Right renal pelvis (tissue), 4 donors: ENCODE measurements at places on chromosomes 11 and 22. TPM values are rescaled to one million over a fixed set of nuclear protein-coding genes. Genes with fewer than 3 reads are reported as not detected.
A peak's percentile ranks its signal among the peaks of the same experiment; 100 is the strongest.

DNA sequence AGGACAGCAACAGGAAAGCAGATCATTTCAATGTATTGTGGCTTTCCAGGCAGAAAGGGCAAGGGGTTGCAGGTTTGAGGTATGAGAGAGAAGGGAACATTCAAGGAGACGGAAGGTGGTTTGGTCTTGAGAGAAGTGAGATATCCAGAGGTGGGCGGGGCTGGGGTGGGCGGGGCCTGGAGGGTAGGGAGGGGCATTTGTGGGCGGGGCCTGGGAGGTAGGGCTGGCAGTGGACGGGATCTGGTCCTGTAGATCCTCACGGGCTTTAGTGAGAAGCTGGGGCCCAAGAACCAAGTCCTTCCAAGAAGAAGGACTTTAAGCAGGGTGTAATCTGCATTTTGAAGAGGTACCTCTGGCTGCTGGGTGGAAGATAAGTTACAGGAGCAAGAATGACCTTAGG lies 199.2 kb downstream of the MN1 start:
- DNase-seq: no peak

Gene B4GALNT4
- polyA plus RNA-seq: 57.3 TPM

- DNase-seq: no peak
Observed at GRCh38 chr11:96969251-96969650, 579.4 kb downstream of the JRKL start.

Gene LRRC32
- 72.6 TPM for polyA plus RNA-seq

DNA sequence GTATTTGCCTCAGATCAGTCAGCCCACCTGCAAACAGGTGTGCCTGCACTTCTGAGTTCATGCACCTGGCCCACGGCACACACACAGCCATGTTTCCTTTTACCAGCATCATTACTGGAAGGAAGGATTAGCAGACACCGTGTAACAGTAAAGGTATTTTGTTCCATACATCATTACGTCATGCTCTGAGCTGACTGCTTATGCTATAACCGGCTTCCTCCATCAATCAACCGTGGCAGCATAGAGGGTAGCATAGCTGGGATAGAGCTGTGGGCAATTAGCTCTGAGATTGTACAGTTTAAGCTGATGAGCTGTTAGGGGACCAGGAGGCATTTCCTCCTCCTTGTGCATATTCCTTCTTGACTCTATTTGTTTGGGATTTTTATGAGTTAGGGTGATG lies 102.4 kb downstream of the ME3 start:
- no peak for DNase-seq

DNA sequence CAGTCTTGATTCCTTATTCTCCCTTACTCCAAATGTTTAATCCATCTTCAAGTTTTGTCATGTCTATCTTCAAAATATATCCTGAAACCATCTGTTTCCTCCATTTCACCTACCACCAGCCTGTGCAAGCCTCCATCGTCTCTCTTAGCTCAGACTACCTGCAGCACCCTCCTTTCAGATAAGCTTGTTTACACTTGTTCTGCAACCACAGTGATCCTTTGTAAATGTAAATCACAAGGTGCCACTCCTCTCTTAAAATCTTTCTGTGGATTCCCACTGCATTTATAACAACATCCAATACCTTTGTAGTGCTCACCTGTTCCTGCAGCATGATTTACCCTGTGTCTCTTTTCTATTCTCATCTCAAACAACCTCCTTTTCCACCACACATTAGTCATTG lies 31.8 kb upstream of the GPR83 start:
- no peak for DNase-seq

DNA sequence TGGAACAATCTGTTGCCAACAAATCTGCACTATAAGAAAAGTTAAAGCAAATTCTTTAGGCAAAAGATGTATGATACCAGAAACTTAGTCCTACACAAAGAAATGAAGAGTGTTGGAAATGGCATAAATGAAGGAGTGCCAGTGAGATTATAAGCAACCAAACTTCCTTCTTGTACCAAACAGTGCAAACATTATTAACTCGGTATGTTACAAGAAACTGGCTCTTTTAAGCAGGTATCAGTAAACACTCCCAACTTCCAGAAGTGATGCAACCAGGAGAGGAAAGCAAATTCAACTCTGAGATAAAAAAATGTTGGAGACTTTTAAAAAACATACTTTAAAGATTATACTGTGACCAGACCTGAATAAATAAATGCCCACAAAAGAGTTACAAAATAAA lies 28.5 kb downstream of the COPB1 start:
- DNase-seq: no peak

DNA sequence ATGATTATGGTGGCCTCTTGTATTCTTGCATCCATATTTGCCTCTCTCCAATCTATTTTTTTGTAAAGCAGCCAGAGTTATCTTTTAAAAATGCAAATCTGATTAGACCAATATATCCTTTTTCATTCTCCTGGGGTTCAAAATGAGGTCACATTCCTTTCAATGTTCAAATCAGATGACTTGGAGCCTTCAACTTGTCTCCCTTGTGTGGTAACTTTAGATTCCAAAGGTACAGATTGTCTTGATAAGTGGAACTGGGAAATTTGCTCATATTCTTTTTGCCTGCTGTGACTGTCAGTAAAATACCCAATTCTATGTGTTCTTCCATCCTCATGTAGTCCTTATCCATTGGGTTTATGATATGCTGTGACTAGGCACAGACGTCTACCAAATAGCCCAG lies 15.1 kb upstream of the CAPRIN1 start:
- no peak for DNase-seq

DNA sequence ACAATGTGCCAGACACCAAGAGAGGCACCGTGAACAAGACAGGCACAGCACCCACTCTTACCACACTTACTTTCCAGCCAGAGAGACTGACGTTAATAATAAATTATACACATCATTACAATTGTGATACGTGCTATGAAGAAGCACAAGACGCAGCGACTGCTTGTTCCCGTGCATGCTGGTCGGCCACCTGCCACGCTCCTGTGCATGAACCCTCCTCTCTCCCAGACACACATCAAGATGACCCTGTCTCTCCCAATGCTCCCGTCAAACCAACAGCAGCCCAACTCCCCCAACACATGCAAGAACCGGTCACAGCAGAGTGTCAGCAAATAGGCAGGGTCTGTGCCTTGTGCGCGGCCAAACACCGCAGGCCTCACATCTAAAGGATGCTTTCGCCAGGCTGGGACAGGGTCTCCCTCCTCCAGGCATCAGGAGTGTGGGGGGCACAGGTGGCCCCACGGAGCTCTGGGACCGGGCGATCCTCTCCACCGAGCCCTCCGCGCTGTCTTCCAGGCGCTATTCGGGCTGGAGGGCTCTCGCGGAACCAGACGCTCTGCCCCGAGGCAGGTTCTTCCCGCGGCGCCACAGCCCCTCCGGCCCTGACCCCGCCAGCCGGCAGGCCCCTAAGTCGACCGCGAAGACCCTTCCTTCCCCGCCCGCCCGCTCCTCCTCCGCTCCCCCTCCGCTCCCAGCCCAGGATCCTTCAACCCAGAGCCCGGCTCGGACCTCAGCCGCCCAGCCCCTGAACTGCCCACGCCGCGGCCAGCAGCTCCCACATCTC lies 533 bp downstream of the SERGEF start:
- DNase-seq: no peak

DNA sequence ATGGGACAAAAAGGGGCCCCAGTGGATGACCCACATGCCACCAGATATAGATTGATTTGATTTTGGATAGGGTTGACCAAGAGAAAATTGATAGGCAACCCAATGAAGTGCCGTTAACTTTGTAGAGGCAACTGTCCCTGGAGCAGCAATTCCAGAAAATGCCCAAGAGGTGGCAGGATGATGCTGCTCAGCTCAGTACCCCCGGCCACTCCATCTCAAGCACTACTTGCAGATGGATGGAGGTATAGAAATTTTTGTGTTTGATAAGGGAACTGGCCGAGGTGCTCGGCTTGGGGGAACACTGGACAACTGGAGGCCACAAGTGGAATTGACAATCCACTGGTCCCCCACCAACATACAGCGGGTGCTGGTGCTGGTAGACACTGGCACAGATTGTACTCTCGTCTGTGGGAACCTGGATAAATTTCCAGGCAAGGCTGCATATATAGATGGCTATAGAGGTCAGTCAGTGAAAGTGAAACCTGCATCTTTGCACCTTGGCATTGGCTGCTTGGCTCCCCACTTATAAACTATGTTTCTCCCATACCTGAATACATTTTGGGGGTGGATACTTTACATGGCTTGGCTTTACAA lies 86.3 kb downstream of the CCDC83 start:
- no peak for DNase-seq

GRCh38 chr11:100991541-100991940 lies 138.1 kb downstream of the PGR start:
- no peak for DNase-seq

DNA sequence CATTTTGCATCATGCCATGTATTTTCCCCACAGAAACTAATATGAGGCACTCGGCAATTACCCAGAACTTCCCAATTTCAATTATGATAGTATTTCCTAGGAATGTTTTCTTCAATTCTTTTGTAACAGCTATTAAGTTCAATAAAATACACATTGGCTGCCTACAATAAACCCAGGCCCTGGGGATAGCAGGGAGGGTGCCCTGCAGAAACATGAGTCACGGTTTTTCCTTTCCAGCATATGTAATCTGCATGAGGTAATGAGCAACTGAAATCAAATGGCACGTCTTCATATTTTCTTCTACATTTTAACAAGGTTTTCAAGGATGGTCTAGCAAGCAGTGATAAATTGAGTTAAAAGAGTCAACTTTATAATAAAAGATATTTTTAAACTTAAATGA lies 32.0 kb downstream of the GUCY1A2 start:
- DNase-seq: no peak

DNA sequence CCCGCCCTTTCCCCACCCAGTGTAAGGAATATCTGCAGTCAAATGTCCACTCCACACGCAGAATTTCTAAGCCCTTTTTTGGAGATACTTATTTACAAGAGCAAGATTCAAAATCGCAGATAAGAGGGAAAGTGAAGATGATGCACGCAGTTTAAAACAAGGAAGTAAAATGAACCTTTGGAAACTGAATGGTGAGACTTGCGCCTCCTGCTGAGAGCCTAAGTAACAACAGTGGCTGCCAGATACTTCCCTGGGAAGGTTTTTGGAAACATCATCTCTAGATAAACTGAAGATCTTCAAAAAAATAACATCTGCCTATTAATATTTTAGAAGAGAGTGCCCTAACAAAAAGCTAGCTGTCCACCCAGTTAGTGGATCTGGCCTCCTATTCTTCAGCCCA lies 963.1 kb upstream of the FAT3 start:
- DNase-seq: no peak

- no peak for DNase-seq
Observed at GRCh38 chr22:36761553-36762240, 14.2 kb downstream of the IFT27 start.

- no peak for DNase-seq
Observed at GRCh38 chr11:86459682-86460460, 85.2 kb downstream of the CCDC81 start.

DNA sequence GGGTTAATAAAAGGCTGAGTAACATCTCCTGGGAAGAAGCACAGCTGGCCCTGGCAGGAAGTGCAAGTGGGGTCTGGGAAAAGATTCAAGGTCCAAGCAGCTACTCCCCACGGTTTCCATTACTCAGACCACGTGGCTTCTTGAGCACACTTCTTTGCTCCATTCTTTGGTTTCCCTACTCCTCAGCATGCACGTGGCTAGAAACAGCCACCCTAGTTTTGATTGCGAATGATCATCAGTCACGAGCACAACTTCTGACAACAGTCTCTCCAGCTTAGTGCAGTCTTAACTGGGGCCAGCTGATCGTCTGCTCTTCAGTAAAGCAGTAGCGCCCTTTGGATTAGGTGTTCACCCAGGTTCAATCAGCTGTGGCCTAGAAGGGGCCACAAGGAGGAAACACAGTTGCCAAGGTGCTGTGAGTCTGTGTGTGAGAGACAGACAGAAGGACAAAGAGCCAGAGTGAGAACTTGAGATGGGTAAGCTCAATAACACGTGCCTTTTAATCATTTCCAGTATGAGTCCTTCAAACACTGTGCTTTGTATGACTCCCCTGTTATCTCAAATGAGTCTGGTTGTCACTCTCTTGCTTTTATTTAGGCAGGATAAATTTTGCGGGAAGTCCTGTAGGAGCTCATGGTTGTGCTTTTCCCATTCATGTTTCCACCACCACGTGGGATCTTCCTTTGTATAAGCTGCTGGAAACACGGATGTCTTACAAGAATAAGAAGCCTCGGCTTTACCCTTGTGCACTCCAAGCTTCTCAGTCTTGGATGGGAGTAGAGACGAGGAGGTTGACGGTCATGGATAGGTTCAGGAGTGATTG lies 901 bp upstream of the PARVA start:
- peak; percentile 52 for DNase-seq

GRCh38 chr11:131195661-131196517 lies 174.5 kb upstream of the NTM start:
- DNase-seq: no peak

Gene PGM2L1
- 3.7 TPM for polyA plus RNA-seq

Gene SPA17
- 19.8 TPM for polyA plus RNA-seq

DNA sequence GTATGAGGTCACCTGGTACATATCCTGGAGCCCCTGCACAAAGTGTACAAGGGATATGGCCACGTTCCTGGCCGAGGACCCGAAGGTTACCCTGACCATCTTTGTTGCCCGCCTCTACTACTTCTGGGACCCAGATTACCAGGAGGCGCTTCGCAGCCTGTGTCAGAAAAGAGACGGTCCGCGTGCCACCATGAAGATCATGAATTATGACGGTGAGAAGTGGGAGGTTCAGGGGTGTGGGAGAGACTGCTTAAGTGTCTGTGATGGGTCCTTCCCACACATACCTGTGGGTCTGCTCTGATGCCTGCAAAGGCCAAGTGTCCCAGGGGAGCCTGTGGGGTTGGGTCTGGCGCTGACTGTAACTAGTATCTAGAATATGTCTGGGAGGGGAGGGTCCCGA lies 3.9 kb downstream of the APOBEC3G start:
- no peak for DNase-seq

- DNase-seq: no peak
Observed at GRCh38 chr11:80937842-80938241, 1497.0 kb upstream of the TENM4 start.

DNA sequence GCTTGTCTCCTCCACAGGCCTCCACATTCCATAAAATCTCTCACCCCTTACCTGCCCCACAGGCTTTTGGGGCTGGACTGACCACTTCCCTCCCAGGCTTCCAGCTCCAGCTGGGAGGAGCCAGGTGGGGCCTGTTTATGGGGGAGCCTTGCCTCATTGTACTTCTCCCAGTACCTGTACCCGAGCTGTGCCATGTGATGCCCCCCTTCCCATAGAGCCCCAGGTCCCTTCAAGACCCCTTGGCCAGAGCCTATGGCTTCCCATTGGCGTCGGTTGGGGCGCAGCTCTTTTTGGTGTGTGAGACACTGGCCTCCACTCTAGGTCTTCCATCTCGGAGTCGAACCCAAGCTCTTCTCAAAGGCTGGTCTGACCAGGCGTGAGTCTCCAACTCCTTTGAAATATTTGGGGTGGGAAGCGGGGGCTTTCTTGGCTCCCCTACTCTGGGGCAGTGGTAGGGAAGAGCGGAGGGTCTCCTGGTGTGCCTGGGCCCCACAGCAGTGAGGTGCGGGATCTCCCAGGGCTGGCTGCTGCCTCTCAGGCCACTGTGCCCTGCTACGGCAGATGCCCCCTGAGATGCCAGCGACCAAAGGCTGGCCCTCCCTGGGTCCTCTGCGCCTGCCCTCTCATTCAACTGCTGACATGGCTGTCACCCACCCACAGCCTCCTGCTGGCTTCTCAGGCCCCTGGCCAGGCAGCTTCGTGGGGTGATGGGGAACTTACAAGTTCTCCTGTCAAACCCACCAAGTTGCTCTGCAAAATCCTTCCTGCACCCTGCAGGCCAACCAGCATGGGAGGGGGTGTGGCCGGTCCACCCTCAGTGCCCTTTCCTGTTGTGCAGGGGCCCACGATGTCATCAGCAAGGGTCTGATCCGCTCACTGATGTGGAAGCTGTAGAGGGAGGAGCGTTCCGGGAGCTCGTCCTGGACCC lies 25.7 kb downstream of the DRICH1 start:
- no peak for DNase-seq
